Fibroblast of skin of back (primary cell): ENCODE measurements at places on chromosomes 6 and 20.
A peak's percentile ranks its signal among the peaks of the same experiment; 100 is the strongest.

DNA sequence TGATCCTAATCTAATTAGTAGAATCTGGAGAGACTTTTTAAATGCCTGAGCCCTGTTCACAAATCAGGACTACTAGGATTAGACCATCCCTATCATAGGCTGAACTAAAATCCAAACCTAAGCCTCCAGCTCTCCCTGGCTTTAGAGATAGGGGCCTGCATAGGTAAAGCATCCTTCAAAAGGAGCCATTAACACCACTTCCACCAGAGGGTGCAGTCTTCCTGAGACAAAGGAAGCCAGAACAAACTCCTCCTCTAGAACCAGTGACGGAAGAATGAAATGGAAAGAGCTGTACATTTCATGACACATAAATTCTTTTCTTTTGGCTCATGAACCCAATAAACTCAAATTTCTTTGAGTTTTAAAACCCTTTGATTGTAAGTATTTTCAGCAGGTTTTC, 291.2 kb upstream of the ADGRB3 start:
- peak; percentile 73 for DNase-seq

DNA sequence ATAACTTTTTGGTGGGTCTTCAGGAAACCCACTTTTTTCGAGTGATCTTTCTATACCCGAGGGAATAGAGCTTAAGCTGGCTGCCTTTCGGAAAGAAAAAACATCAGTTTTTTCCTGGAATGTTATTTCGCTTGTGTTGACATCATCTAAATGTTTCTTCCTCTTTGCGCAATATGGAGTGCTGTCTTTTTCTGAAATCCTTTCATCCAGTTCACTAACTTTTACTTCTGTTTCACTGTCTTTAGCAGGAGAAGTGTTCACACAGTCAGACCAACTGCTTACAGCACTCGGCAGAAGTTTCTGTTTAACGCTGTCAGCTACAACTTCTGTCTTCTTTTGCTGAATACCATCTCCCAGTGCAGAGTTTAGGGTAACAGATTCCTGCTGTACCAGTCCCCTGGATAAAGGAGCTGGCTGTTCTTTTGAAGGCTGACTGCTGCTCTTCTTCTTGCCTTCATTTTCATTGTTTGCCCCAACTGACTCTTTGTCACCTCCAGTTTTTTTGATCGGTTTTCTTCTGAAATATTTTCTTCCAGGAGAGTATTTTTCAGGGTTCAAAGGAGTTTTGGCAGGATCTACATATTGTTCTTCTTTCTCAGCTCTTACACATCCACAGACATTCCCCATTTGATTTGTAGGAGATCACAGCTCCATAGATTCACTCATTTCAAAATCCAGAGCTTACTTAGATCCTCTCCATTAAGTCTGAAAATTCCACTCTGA, 50.0 kb upstream of the DST start:
- DNase-seq: peak; percentile 67

GRCh38 chr6:35719404-35719829, 17.4 kb upstream of the ARMC12 start:
- no peak for DNase-seq

- DNase-seq: no peak
Observed at GRCh38 chr6:79446006-79446405, 91.2 kb downstream of the LCA5 start.

DNA sequence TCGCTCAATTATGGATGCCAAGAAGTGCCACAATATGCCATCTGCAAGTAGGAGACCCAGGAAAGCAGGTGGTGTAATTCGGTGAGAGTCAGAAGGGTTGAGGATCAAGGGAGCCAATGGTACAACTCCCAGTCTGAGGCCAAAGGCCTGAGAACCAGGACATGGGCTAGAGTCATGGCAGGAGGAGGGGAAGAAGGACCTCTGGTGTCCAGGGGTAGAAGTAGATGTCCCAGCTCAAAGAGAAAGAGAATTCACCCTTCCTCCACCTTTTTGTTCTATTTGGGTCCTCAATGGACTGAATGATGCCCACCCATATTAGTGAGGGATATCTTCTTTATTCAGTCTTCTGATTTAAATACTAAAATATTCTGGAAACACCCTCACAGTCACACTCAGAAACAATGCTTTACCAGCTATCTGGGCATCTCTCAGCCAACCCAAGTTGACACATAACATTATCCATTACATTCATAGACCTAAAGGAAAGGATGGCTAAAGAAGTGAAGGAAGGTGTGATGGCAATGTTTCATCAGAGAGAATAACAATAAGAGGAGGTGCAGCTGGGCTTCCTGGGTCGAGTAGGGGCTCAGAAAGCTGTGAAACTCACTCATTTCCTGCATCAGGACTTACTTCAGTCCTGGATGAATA, 21.2 kb upstream of the HLA-DQA1 start:
- DNase-seq: no peak

GRCh38 chr20:22512911-22513489, 71.4 kb downstream of the FOXA2 start:
- no peak for DNase-seq

- no peak for DNase-seq
Observed at GRCh38 chr20:32397567-32398084, 39.5 kb downstream of the ASXL1 start.

GRCh38 chr6:23243854-23244253, 674.5 kb downstream of the HDGFL1 start:
- DNase-seq: no peak

DNA sequence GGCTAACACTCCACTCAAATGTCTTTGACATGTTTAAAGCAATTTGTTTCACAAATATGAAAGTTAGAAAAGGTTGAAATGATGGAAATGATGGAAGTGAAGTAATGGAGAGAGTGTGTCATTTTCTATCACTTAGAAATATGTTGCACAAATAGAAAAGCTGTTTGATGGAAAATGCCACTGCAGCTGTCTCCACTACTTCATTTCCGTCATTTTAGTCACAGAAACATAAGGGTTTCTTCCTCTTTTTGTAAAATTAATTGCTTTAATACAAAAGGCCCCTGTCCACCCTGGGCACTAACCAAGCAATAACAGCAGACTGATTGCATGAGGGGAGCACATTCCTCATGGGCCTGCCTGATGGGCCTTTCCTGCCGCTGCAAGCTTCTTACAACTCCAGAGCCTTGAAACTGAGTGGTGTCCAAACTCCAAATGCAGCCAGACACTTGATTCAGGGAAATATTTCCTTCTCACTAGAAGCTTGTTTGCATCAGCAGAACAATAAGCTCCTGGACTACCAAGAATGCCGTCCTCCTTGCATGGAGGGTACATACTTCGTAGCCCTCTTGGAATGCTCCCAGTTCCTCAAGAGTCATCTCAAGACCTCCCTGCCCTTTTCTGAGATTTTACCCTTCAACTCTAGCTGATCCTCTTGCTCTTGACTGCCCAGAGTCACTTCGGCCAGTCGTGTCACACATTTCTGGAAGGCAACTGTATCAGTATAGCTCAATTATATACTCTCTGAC, 36.1 kb downstream of the F13A1 start:
- DNase-seq: no peak

DNA sequence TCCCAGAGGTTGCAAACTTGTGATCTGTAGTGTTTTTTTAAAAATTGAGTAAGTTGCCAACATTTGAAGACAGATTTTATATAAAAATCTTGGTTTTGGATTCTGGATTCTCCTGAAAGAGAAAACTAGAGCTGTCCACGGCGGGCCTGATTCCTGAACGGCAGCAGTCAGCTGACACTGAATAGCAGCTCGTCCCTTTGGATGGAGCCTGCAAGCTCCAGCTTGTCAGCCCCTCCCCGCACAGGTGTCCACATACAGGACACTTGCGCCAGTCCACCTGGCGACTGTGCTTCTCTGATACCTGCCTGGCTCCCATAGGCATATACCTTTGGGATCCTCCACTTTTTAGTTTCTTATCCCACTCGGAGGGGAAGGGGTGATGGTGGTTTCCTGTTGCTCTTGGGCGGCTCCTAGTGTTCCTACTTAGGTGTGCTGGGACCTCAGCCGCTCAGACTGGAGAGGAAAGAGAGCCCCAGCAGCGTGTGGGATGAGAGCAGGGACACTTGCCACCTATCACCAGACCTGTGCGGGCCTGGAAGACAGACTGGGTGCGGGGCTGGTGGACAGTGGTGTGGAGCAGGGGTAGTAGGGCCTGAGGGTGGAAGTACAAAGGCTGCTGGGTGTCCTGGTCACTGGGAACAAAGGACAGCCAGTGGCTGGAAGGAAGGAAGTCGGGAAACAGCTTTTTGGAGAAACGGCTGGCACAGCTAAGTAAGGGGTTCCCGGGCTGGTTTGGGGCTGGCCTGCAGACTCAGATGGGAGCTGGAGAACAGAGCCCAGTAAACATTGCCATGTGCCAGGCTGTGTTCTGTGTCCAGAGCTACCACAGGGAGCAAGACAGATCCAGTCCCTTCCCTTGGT, 18.3 kb downstream of the GHRH start:
- DNase-seq: no peak

DNA sequence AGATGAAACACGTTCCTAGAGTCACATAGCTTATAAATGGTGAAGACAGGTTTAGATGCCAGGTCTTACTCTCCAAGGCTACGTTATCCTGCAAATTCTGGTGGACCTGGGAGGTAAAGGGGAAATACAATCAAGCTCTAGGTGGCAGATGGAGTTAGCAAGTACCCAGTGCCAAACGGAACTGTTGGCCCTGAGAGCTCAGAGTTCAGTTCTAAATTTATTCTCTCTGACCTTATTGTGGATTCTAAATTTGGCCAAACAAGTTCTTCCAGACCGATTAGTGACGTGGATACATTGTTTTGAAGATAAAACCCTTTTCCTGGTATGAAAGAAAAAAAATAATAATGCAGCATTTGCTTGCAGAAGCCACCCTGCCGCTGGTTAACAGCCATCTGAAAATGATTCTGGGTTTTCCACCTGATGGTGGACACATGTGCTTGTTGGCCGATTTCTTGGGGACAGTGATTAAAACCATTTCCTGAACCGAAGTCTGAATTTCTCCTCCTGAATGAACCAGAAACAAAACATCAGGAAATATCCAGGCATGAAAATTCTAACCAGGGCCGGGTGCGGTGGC, 32.5 kb downstream of the RIPOR3 start:
- no peak for DNase-seq

DNA sequence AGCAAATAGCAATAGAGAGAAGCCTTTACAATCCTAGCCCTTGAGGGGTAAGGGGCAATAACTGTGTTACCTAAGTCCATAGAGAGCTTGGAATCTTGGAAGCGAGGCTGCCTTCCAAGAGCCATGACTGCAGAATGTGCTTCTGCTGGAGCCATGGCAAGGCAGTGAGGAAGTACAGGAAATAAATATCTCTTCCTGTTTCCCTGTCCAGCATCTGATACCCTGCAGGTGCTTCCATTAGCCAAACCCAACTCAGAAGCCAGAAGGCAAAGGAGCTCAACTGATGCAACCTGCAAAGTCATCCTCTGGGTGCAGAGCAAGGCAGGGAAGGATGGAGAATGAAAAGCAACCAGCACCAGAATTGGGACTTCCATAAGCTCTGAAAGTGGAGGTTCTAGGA, 41.0 kb upstream of the KLHL31 start:
- no peak for DNase-seq

- no peak for DNase-seq
Observed at GRCh38 chr6:37038292-37039198, 33.1 kb downstream of the FGD2 start.

GRCh38 chr6:70846207-70846835, 110.5 kb downstream of the B3GAT2 start:
- DNase-seq: no peak
